ENCODE measurements at places on chromosomes 6 and 20.

DNA sequence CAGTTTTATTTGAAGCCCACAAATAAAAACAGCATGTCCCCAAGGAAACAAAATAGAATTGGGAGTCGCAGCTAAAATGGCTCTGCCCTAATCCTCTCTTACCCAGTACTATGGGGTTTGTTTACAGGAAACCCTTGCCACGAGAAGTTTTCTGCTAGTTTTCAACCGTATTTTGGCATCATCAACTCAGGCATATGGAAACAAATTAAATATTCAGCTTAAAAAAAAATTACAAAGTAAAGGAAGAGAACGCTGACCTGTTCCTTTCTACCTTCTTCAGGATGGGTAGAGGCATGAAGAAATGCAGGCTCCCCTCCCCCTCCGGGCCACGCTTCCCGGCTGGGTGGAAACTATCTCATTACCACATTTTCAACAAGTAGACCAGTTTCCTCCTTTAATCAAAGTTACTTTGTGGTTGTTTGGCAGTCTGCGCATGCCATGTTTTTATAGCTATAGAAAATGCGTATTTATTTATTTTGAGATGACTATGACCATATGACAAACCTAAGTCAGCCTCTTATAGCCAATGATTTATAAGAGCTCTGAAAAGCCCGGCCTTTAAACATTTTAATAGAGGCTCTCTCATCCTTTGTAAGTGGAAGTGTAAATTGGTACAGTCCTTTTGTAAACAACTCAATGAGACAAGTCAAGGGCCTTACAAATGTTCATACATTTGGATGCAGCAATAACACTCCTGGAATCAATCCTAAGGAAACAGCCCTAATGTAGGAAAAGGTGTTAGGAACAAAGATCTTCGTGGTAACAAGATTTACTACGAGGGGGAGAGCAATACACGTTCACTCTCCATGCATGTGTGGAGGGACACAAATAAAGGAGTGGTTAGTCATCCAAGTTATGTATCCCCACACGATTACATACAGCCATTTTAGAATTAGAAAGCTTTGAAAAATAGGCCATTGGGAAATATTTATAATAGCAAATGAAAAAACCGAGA, 16.1 kb upstream of the ZNF217 start:
- DNase-seq: no peak
- H3K4me1 ChIP-seq: peaks cover 21% of the 10 kb centered on the region
- H3K27me3 ChIP-seq: no peaks in the 10 kb centered on the region
- no peak overlapping the region for H3K4me3 ChIP-seq

- no peak for DNase-seq
- no peak overlapping the region for H3K4me3 ChIP-seq
- no peaks in the 10 kb centered on the region for H3K27me3 ChIP-seq
- H3K27ac ChIP-seq: no peak overlapping the region
Measured at GRCh38 chr6:149439626-149440025, 39.6 kb downstream of the SUMO4 start.

DNA sequence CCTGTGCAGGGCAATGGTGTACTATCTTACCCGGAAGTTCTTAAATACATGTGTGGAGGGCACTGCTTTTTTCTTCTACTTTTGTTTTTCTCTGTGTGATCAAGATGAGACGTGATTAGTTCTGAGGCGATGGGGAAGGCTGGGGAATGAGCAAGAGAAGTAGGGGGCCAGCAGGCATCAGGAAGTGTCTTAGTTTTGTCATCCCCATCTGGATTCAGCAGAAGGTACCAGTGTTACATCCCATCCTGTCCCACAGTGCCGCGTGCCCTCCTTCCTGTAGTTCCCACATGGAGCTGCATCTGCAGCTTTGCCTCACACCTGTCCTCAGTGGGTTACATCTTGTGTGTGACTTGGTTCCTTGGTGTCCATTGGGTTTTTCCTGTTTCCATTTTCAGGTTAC, 86.9 kb downstream of the FNDC1 start:
- H3K27me3 ChIP-seq: no peaks in the 10 kb centered on the region
- H3K36me3 ChIP-seq: no peaks in the 10 kb centered on the region
- DNase-seq: no peak
- no peak overlapping the region for H3K4me3 ChIP-seq
- no peak overlapping the region for H3K27ac ChIP-seq
- peaks cover 4% of the 10 kb centered on the region for H3K4me1 ChIP-seq

GRCh38 chr6:26401389-26401986, 587 bp upstream of the BTN3A1 start:
- peak overlapping the region; percentile 70 for H3K4me3 ChIP-seq
- no peak for DNase-seq
- H3K36me3 ChIP-seq: no peaks in the 10 kb centered on the region
- no peaks in the 10 kb centered on the region for H3K4me1 ChIP-seq

All from H1 (cell line).